ENCODE measurements at places on chromosomes 5 and 9. TPM values are rescaled to one million over a fixed set of nuclear protein-coding genes. Genes with fewer than 3 reads are reported as not detected.

ZNF367 gene
- 32.5 TPM for total RNA-seq

BTNL3 gene
- not detected for total RNA-seq

CCDC192 gene
- total RNA-seq = not detected

CD14 gene
- total RNA-seq = 0.37 TPM

NPDC1 gene
- 35.5 TPM for total RNA-seq

ANKRD31 gene
- 0.17 TPM for total RNA-seq

NRG2 gene
- total RNA-seq = not detected

SLC1A3 gene
- total RNA-seq = not detected

DNAJC25 gene
- 3.2 TPM for total RNA-seq

PCDHGA8 gene
- total RNA-seq = not detected

TNIP1 gene
- total RNA-seq = 127 TPM

IRGM gene
- 1.7 TPM for total RNA-seq

MARCOL gene
- total RNA-seq = not detected

SH3PXD2B gene
- total RNA-seq = 0.35 TPM

ADAMTS19 gene
- not detected for total RNA-seq

CDH6 gene
- not detected for total RNA-seq

SMARCA2 gene
- total RNA-seq = 264 TPM

ELOVL7 gene
- 0.42 TPM for total RNA-seq

TRPM6 gene
- total RNA-seq = not detected

CDC20B gene
- total RNA-seq = 0.12 TPM

GBA2 gene
- 42.8 TPM for total RNA-seq

All from activated CD4-positive, alpha-beta T cell treated with anti-CD3 and anti-CD28 coated beads, Interleukin-2, amount 10 ng/mL, durations not matched to agents 7 days and 5 days (primary cell).